ENCODE measurements at places on chromosomes 13 and 19.
A peak's percentile ranks its signal among the peaks of the same experiment; 100 is the strongest.

- no peak for DNase-seq
Measured at GRCh38 chr19:41861116-41861768, 1.2 kb downstream of the RPS19 start.

DNA sequence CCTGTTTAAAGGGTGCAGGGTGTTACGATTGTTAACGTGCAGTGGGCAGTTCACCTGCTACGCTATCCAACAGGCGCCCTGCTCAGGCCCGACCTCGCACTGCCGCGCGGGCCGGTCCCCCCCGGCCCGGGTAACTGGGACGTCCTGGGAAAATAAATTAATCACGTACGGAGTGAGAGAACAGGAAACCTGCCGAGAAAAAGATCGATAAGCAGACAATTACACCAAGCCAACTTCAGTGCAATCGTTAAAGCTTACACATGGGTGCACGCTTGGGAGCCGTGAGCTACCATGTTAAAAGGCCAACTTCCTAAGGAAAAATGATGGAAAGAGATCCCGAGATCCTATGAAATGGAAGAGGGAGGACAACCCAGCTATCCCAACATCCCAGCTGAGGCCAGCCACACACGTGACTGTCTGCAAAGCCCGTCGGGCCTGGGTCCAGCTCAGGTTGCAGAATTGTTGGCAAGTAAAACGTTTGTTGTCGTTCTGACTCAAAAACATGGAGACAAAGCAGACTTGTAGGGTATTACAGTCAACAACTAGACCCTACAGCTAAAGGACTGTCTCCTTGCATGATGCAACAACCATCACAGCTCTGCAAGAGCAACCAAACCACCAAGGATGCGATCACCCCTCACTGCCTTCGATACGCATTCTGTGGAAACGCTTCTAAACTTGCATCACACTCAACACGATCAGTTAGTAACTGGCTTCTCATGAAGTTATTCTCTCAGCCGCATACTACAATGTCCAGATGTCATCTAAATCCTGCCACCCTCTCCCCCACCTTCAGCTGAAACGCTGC is 741 bp upstream of the TUBGCP3 start:
- DNase-seq = no peak

DNA sequence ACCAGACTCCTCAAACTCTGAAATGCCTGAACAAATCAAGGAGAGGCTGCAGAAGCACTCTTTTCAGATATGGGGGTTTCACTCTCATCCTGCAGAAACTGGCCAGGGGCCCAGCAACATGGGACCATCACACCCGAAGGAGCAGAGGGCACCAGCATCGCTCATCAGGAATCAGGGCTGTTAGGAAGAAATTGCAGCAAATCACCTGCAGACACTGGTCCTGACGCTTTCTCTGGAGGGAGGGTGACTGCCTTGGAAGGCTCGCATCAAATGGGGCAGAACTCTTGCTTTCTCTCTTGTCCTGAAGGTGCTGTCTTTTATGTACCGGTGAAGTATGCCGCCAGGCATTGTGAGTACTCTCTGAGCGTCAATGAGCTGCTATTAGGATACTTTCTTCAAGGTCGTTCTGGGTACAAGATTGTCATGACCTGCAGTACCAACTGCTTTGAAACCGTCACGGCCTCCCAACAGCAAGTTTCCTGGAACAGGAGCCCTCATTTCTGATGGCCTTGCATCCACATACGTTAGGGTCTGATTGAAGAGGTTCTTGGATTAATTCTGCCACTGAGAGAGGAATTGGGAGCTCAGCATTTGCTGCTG is 155.7 kb upstream of the SOX1 start:
- no peak for DNase-seq

GRCh38 chr13:77062097-77062496 is 35.1 kb upstream of the FBXL3 start:
- no peak for DNase-seq

GRCh38 chr19:12333162-12334159 is at the start of gene ZNF563:
Gene ZNF563 (minus strand): TSS chr19:12333633. CDS start chr19:12333482, 151 bp downstream.
- DNase-seq = peak; percentile 92

DNA sequence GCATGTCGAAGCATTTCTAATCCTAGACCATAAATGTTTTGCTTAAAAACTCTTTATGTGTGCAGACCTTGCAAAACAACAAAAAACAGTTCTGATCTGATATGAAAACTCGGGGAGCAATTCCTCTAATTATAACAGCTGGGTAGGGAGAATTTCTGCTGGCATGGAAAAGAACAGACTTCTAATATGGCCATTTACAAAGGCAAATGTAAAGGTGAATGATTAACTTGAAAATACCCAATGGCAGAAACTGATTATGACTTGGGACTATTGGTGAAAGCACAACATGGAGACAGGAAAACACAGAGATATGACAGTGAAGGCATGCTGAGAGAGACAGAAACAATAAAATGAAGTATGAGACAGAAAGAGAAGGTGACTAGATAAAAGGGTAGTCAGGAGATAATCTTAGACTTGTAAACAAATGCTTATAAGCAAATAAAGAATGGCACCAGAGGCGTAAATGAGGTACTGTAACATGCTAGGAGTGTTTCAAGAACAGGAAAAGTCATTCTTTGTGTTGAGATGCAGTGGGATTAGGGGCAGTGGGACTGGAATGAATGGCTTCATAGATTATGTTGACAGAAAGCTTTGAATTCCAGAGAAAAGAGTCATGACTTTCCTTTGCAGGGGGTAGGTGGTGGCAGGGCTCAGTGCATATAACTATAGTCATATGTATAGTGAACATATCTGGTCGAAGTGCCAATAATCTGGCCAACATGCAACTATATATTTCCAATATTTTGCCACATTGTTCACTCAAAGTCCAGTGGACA is 393.0 kb downstream of the ITGBL1 start:
- no peak for DNase-seq

DNA sequence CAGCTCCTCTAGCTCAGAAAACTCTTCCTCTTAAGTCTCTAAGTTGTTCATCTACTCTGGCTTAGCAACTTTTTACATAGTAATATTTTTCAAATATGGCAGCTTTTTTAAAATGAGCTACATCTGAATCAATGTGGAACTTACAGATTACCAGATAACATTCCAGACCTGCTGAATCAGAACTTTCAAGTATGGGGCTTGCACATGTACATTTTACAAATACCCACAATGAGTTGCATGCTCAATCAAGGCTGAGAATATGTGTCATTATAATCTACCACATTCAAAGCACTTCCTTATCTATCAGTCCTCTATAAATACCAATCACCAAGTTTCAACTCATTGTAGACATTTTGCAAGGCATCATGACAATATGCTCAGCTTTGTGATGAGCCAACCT is 383.1 kb downstream of the FGF14 start:
- no peak for DNase-seq

DNA sequence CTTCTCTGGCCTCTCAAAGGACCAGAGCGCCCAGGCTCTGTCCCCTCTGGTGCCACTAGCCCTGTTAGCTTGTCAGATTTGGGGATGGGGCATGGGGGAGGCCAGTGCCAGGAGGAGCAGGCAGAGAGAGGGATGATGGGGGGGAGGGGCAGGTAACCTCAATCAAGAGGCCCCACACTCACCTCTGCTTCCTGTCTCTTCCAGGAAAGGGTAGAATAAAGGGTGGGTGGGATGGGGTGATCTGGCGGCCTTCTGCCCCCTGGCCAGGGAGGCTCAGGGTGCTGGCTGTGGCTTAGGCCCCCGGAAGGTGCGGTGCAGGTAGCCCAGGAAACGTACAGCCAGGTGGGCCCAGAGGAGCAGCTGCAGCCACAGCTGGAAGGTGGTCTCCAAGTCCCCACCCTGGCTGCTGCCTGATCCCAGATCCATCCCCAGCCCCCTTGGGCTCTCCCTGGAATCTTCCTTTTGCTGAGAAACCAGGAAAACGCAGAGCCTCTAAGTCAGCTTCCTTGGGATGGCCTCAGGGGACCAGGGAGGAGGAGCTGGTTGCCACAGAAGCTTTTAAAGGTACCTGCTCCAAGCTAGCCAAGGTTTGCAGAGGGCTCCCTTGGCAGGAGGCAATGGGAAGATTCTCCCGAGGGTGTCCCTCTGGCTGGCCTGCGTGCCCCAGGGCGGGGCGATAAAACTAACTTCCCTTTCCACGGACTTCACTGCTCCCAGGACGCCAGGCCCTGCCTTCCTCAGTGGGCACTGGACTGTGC is 5.3 kb downstream of the PRKACA start:
- no peak for DNase-seq

- DNase-seq = no peak
Measured at GRCh38 chr13:42048342-42048683, at the start of gene DGKH. Gene DGKH (plus strand): TSS chr13:42048648. CDS start chr13:42048774, 126 bp downstream.

GRCh38 chr19:15433519-15434069 is 14.8 kb upstream of the AKAP8L start:
- no peak for DNase-seq

DNA sequence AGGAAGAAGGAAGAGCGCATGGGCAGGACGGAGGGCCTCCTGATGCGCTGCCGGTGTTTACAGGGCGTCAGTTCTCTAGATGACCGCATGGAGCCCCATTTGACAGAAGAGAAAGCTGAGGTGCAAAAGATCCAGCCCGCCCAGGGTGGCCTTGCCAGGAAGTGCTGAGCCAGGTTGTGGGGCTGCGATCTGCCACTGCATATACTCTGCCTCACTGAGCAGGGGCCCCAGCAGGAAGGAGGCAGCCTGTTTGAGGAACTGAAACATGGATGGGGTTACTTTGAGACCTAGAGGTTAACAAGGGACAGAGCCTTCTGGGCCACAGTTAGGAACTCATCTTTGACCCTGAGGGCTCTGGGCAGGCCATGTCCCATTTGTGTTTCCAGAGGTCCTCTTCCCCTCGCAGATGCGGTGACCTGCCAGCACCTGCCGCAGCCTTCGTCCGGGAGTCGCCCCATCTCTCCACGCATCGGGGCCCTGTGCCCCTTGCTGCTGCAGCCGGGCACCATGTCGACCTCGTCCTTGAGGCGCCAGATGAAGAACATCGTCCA is 3.2 kb downstream of the EPN1 start:
- DNase-seq = peak; percentile 47

- no peak for DNase-seq
Measured at GRCh38 chr13:102978168-102978567, 88.0 kb downstream of the SLC10A2 start.

- no peak for DNase-seq
Measured at GRCh38 chr19:45117671-45118070, 24.7 kb downstream of the PPP1R37 start.

GRCh38 chr13:84032116-84032515 is 149.8 kb upstream of the SLITRK1 start:
- DNase-seq = no peak

DNA sequence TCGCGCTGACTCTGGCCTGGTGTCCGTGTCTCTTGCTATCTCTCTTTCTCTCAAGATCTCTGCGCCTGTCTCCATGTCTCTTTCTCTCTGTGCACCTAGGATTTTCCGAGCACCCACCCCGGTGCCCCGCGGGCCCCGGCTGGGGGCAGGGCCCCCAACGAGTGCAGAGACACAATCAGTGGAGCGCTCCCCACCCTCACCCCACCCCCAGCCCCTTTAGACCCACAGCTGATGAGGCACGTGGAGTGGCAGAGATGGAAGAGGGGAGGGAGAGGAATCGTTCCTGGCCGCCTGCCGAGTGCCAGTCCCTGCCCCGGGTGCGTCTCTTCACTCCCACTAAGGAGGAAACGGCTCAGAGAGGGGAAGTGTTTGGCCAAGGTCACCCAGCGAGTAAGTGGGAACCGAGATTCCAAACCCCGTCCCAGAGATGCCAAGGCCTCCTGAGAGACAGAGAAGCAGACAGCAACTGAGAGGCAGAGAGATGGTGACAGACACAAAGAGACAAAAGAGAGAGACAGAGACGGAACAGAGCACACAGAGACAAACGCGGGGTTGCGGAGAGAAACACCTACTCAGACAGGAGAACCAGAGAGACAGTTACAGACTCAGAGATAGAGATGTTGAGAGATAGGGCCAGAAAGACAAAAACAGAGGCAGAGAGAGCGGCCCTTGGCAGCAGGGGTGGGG is 626 bp upstream of the BCL3 start:
- DNase-seq = peak; percentile 73

GRCh38 chr19:36027696-36028095 is 5.0 kb downstream of the CLIP3 start:
- DNase-seq = no peak

DNA sequence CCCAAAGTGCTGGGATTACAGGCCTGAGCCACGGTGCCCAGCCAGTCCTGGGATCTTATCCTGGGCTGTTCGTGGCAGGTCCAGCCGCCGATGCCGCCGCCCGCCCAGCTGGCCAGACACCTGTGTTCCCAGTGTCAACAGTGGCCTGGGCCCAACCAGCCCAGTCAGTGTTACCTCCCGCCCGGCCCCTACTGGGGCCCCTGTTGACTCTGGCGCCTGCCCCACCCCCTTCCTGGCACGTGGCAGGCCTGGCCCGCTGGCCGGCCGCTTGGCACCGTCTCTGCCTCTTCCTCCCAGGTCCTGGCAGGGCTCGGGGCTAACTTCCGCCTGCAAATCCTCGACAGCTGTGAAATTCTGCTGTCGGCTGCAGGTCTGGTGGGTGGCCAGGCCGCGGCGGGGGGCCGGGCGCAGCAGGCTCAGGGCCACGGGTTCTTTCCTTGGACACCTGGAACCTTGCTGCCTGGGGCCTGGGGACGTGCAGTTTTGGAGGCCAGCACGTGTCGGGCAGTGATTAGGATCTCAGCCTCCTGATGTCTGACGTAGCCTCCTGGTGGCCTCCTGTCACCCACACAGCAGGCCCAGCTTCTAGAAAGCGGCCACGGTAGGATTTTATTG is 9.1 kb downstream of the ARID3A start:
- no peak for DNase-seq

DNA sequence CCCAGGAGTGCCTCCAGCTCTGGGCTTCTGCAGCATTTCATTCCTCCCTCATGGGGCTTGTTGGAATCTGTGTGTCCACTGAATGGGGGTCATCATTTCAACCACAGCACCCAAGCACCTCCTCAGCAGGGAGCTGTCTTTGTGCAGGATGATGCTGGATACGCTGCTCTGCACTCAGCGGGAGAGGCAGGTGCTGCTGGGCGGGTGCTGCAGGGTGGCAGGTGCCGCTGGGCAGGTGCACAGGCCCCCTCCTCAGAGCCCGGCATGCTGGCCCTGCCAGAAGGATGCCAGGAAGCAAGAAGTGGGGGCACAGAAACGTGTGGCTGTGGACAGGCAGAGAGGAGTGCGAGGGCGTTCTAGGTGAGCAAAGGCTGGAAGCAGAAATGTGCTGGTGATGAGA is 121.8 kb upstream of the VSTM2B start:
- no peak for DNase-seq

GRCh38 chr13:24251525-24251924 is 57.9 kb upstream of the C1QTNF9 start:
- DNase-seq = no peak

DNA sequence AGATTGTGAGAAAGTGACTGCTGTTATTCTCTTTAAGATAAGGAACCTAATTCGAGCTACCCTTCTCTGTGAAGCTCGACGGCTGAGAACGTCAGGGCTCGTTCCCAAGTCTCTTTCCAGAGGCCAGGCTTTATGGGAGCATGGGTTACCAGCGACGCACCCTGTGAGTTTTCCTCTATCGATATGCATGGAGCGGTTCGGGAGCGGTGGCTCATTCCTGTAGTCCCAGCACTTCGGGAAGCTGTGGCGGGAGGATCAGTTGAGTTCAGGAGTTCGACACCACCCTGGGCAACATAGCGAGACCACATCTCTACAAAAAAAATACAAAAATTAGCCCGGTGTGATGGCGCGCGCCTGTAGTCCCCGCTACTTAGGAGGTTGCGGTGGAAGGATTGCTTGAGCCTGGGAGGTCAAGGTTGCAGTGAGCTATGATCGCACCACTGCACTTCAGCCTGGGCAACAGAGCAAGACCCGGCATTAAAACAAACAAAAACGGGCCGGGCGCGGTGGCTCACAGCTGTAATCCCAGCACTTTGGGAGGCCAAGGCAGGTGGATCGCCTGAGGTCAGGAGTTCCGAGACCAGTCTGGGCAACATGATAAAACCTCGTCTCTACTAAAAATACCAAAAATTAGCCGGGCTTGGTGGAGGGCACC is 681 bp upstream of the ZNF606 start:
- no peak for DNase-seq

Measured in GDM1 (cell line).